CD4-positive, alpha-beta T cell treated with Interleukin-17A for 4 hours (primary cell): ENCODE measurements at places on chromosomes 3 and 15.

DNA sequence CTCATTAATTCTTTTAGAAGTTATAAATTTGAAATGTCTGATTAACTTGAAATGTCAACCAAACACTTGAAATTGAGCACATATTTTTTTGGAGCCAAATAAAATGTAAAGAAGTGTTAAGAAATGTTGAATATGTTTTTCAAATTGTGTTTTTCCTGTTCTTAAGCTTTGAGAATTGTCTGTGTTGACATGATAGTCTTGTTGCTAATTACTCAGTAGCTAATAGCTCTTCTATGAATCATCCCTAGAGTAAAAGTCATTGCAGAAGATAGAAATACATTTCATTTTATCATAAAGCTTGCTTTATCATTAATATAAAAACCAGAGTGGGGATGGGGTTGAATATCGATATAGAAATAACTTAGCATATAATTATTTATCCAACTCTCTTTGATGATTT, 41.9 kb upstream of the ABHD10 start:
- DNase-seq: no peak

GRCh38 chr3:25592510-25592968, 72.2 kb downstream of the TOP2B start:
- DNase-seq: no peak

- no peak for DNase-seq
These were observed 195.9 kb downstream of the EPHB1 start for GRCh38 chr3:134991003-134991402.

DNA sequence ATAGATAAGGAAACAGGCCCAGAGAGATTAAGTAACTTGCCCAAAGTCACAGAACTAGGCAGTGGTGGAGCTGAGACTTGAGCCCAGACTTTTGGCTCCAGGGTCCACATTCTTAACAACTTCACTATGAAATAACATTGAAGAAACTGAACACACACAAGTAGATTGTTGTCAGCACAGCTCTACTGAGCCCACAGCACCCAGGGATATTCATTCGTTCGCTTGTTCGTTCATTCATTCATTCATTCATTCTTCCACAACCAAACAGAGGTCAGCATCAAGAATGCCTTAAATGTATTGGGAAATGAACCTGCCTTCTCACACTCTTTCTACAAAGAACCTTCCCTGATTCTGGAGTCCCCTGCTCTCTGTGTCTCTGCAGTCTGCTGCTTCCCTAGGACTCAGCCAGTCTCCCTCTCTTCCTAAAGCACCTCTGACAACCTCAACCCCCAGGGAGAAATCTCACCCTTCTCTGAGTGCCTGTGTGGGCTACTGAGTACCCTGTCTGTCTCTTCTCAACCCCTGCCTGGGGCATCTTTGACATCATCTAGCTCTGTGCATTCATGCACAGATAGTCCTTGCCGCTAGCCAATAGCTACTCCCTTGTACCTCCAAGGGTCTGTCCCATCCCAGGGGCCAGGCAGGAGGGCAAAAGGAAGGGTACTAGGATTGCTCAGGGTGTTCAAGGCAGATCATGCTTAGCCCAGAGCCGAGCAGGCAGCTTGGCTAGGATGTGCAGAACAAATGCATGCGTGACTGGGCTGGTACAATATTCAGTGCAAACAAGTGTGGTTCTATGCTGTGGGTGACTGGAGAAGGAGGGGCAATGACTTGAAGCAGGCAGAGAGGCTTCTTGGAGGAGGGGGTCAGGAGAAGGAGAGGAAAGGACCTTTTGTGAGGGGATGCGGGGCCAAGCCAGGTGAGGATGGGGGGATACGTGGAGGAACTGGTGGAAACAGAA, 3.4 kb downstream of the LINGO1 start:
- no peak for DNase-seq

GRCh38 chr3:72618739-72619138, 229.5 kb downstream of the SHQ1 start:
- no peak for DNase-seq

DNA sequence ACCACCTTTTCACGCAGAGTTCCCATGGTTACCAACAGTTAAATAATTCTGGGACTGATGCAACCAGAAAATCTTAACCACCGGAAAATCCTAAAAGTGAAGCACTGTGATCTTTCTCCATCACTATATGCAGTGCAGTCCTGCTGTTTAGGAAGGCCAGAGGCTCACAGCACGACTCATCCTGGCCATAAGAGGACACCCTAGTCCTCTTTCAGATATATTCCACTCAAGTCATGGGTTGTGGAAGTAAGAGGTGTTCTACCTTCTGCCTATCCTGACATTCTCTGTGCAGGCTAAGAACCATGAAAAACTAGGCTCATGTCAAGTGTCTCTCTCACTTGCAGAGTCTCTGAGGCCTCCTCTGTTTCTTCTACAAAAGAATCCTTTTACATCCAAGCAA, 67.2 kb downstream of the DHX30 start:
- DNase-seq: no peak

- DNase-seq: no peak
These were observed 57.9 kb upstream of the EPHA6 start for GRCh38 chr3:96756516-96756915.

DNA sequence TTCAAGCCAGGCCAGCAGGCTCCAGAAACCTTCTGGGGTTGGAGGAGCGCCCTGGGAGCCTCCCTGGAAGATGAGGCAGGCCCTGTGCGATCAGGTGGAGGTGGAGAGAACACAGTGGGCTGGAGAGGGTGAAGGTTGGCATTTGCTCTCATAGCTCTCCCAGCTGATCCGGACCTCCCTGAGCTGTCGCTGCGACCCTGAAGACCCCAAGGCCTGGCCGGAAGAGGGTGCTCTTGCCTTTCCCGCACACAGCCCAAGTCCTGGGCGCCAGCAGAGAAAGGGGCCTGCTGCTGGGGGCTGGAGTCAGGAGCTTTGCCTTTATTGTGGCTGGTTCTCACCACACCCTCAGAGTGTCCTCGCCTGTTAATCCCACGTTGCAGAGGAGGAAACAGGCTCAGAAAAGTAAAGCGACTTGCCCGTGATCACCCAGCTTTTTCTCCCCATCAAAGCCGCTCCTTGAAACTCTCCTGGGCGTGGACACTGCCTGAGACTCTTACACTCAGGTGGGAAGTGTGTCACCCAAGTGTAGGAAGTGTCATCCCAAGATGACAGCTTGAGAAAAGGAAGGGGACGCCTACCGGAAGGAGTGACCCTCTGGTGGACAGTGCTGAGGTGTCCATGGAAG, 8.6 kb upstream of the RPL29 start:
- peak; percentile 20 for DNase-seq

DNA sequence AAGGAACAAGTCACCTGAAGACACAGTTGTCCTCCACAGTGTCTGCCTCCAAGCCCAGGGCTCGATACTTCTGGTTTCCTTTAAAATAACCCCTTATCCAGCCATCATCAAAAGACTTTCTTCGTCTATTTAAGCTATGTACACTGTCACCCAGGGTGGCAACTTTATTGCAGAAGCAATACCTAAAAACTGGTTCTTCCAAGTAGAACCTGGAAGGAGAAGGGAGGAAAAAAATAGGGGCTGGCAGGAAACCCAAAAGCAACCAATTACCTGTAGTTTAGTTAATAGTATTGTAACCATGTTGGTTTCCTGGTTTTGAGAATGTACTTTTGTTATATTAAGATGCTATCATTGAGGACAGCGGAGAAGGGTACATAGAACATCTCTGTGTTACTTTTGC, 33.7 kb downstream of the ITGB5 start:
- no peak for DNase-seq
